Naive thymus-derived CD8-positive, alpha-beta T cell (primary cell): ENCODE measurements at places on chromosomes 3 and 15.

DNA sequence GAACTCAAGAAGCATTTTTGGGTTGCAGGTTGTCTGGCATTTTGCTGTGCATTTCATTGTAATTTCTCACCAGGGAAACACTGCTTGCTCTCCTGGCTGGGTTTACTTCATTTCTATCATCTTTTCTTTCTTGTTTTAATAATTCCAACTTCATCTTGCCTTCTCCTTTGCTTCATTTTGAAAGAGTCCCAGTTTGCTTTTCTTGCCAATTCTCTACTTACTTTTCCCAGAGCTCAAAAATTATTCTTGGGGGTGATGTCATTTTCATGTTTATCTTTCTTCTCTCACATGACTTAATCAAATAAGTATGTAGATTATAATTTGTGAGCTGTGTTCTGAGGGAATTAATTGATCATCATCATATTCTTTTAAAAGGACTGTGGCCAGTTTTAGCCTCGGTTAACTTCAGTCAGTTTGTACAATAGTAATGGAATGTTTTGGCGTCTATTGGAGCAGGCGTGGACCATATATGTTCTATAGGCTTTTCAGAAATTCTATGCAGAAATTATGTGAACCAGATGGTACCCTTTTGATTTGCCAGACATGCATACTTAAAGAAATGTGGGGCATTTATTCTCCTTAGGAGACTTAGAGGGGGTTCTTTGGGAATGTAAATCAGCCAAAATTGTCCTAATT, 30.1 kb downstream of the SH3GL3 start:
- H3K4me3 ChIP-seq, result no peak overlapping the region
- no peak for DNase-seq
- H3K27me3 ChIP-seq, result peaks cover 10% of the 10 kb centered on the region
- H3K4me1 ChIP-seq, result no peaks in the 10 kb centered on the region

- H3K4me1 ChIP-seq, result no peaks in the 10 kb centered on the region
- H3K36me3 ChIP-seq, result no peaks in the 10 kb centered on the region
- H3K27ac ChIP-seq, result no peak overlapping the region
- H3K27me3 ChIP-seq, result peaks cover 3% of the 10 kb centered on the region
These were observed 262.2 kb downstream of the CHL1 start for GRCh38 chr3:458653-459310.

- H3K36me3 ChIP-seq, result no peaks in the 10 kb centered on the region
- peaks cover 10% of the 10 kb centered on the region for H3K4me1 ChIP-seq
- H3K4me3 ChIP-seq, result no peak overlapping the region
These were observed 27.6 kb downstream of the SLC28A1 start for GRCh38 chr15:84911879-84912660.

DNA sequence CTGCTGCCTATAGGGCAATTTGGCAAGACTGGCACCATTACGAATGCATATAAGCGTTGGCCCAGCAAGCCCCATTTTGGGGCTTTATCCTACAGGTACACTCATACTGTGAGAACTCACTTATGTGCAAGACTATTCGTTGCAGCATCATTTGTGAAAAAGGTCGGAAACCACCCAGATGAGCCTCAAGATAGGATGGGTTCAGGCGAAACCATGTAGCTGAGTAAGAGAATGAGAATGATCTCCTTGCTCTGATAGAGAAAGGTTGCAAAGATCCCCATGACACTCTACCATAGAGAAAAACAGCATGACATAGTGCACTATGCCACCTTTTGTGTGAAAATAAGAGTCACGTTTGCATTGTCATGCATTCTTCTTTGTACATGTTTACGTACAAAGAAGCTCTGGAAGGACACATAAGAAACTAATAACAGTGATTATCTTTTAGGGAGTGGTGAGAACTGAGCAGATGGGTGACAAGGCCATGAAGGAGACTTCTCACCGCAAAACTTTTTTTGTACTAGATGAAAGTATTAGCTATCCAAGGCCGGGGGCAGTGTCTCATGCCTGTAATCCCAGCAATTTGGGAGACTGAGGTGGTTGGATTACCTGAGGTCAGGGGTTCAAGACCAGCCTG, 50.0 kb downstream of the RHCG start:
- no peak overlapping the region for H3K27ac ChIP-seq
- DNase-seq, result no peak
- no peaks in the 10 kb centered on the region for H3K36me3 ChIP-seq
- peaks cover 79% of the 10 kb centered on the region for H3K27me3 ChIP-seq

DNA sequence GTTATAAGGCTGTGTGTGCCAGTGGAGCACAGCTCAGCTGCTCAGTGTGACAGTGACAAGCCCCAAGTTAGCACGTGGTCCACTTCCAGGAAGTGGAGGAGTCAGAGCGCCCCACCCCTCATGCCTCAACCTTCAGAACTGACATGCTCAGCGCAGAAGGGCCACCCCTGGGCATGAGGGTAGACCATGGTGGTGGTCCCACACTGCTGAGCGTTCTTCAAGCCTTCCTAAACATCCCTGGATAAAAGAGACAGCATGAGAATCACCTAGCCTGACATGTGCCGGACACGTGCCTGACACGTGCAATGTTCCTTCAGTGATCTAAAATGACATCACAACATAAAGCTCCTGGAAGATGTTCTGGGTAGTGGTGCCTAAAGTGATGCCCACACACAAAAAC, 16.8 kb downstream of the ATP10A start:
- peaks cover 4% of the 10 kb centered on the region for H3K36me3 ChIP-seq
- H3K27ac ChIP-seq, result peak overlapping the region; percentile 100
- peak; percentile 75 for DNase-seq
- H3K4me1 ChIP-seq, result peaks cover 35% of the 10 kb centered on the region
- H3K4me3 ChIP-seq, result peak overlapping the region; percentile 36

GRCh38 chr3:141246224-141246957, 14.8 kb downstream of the PXYLP1 start:
- H3K27me3 ChIP-seq, result no peaks in the 10 kb centered on the region
- peaks cover 59% of the 10 kb centered on the region for H3K4me1 ChIP-seq
- DNase-seq, result no peak
- no peak overlapping the region for H3K27ac ChIP-seq
- H3K36me3 ChIP-seq, result peaks cover 17% of the 10 kb centered on the region

DNA sequence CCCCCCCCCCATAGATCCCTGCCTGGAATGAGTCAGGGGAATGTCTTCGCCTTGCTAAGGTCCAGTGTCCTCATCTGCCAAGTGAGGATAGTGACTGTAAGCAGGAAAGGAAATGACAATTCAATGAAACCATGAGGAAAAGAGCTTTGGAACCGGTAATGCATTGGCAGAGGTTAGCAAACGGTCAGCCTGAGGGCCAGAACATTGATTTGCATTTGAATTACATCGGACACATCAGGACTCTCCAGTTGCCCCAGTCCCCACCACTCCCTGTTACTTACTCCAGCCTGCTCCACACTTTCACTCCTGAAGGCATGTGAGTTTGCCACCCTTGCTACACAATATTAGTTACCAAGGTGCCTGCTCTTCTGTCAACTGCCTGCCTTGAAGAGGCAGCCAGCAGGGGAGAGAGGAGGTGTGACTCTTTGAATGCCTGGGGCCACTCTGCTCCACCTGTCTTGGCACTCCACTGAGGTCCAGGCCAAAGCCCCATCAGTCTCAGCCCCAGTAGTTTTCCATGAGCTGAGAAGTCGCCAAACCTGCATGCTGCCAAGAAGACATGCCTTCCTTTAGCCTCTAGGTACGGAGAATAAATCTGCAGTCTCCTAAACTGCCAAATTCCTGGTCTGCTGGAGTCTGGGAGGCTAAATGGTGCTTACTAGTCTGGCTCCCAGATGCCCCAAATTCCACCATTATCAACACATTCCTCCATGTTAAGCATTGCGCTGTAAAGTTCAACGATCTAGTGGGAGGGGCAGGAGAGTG, 191.7 kb upstream of the TLE3 start:
- H3K4me1 ChIP-seq, result peaks cover 6% of the 10 kb centered on the region
- no peak for DNase-seq
- no peaks in the 10 kb centered on the region for H3K27me3 ChIP-seq
- H3K4me3 ChIP-seq, result no peak overlapping the region
- H3K27ac ChIP-seq, result no peak overlapping the region

GRCh38 chr3:144384241-144384979, 412.8 kb downstream of the DIPK2A start:
- H3K27me3 ChIP-seq, result peaks cover 2% of the 10 kb centered on the region
- DNase-seq, result no peak
- no peak overlapping the region for H3K4me3 ChIP-seq

DNA sequence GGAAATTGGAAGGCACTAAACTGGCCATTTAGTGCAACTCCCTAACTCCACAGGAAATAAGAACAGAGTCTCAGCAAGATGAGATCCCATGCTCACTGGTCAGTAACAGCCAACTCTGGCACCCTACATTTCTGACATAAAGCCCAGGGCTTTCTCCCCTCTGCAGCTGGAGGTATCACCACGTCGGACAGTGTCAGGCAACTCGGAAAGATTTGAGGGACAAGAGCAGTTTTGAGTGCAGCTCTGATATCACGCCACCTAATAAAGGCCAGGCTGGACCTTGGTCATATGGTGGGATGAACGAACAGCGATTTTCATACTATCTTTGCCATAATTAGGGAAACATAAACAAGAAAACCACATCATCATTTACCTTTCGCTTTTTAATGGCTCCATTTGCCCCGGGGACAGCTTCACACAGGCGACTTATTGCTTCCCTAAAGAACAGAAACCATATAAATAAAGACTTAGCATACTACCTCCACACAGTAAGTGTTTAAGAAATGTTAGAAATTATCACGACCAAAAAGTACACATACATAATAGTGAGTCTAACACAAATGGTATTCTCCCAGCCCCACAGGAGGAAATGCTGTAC, 12.5 kb downstream of the EID1 start:
- no peaks in the 10 kb centered on the region for H3K4me1 ChIP-seq
- no peak overlapping the region for H3K4me3 ChIP-seq
- DNase-seq, result no peak
- no peaks in the 10 kb centered on the region for H3K36me3 ChIP-seq
- no peak overlapping the region for H3K27ac ChIP-seq
- H3K27me3 ChIP-seq, result peaks cover 10% of the 10 kb centered on the region
